Stimulated activated CD8-positive, alpha-beta memory T cell treated with anti-CD3 and anti-CD28 coated beads, Interleukin-4, amount 100 ng/mL, for 1 hour (primary cell): ENCODE measurements at places on chromosomes 2 and 18.

DNA sequence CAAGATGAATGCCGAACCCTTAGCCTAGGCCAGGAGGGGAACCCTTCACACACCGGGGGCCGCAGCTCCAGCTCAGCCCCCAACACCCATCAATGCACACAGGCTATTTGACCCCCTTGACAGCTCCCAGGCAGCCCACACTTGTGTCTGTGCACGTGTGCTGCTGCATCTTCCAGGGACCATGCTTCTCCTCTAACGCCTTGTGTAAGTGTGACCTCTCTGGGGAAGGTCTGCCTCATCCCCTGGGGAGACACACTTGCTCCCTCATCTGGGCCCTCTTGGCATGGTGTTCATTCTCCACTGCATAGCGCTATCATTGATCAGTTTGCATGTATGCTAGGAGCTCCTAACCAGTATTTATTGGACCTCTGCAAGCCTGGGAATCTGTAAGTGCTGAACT lies 120.0 kb upstream of the FHL2 start:
- DNase-seq: no peak

DNA sequence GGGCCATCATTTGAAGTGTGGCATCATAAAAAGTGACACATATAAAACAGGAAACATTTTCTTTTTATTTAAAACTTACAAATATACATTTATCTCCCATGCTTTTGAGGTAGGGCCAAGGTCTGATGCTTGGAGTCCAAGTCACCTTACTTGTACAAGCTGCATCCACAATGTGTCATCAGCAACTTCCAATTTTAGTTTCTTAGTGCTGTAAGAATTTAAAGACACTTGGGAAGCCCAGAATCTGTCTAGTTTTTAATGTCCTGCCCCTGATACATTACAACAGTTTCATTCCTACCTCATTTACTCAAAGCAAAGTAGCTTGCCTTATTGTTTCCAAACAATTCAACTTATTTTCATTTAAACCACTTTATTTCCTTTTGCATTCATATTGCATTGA lies 297.7 kb downstream of the MTX2 start:
- DNase-seq: no peak

GRCh38 chr18:76679259-76679658 lies 143.1 kb upstream of the ZNF236 start:
- no peak for DNase-seq

DNA sequence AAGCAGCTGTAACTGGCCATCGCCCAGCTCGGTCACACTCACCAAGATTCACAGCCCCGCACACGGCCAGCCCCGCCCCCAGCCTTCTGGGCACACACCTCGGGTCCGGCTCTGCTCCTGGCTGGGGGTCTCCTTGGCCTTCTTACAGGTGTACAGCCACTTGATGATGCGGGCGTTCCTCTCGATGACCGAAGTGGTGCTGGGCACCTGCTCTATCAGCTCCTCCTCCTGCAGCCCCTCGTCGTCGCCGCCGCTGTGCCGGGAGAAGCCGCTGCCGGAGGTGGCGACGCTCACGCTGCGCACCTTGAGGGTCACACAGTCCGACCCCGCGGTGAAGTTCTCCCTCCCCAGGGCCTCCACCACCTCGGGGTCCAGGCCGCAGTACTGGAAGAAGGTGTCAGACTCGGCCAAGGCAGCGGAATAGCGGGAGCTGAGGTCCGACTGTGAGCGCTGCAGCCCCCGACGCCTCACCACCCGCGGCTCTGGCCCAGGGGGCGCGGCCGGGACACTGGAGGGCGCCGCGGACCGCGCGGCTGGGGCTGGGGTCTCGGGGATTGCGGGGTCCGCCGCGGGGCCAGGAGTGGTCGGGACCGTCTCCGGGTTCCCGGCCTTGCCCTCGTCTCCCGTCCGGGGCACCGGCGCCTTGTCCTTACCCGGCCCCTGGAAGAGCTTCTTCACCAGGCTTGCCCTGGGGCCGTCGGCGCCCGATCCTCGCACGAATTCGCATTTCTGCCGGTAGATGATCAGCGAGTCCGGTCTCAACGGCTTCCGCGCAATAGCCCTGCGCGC lies 769 bp downstream of the FAM110C start:
- no peak for DNase-seq

GRCh38 chr2:23135481-23136100 lies 249.4 kb upstream of the KLHL29 start:
- DNase-seq: no peak

DNA sequence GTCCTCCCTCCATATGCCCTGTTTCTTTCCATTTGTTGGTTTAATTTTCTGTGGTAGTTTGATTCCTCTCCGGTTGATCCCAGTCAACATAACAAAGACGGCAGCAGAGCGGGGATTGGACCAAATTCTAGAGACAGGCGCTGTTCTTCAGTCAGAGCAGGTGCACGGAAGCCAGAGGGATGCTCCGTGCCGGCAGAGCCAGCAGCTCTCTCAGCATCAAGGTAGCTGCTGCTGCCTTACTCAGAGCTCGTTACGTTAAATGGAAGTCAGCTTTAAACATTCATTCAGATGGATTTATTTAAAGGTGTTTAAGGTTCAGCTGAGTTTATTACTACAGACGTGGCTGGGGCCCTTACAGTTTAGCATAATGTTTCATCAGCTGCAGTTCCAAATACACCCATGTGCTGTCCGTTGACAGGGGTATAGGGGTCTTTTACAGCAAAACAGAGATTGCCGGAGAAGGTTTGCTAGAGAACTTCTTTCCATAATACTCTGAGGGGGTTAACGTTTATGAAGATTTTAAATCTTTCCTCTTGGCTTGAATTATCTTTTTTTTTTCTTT lies 497.2 kb upstream of the PIK3C3 start:
- no peak for DNase-seq

DNA sequence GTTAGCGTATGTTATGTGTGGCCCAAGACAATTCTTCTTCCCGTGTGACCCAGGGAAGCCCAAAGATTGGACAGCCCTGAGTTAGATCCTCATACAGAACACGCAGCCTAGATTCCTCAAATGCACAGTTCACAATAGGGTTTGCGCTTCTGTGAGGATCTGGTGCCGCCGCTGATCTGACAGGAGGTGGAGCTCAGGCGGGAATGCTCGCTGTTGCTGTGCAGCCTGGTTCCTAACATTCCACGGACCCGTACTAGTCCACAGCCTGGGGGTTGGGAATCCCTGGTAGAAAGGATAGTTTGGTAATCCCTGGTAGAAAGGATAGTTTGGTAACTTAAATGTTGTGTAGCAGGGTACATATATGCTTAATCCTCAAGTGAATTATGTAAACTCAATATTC lies 27.0 kb downstream of the MAPRE3 start:
- no peak for DNase-seq

- DNase-seq: no peak
These were observed 94.1 kb upstream of the MC4R start for GRCh38 chr18:60466677-60467076.

- DNase-seq: no peak
These were observed 70.6 kb downstream of the LYPD6 start for GRCh38 chr2:149400997-149401396.

GRCh38 chr2:24209389-24210105 lies 34.7 kb downstream of the FAM228A start:
- DNase-seq: no peak

DNA sequence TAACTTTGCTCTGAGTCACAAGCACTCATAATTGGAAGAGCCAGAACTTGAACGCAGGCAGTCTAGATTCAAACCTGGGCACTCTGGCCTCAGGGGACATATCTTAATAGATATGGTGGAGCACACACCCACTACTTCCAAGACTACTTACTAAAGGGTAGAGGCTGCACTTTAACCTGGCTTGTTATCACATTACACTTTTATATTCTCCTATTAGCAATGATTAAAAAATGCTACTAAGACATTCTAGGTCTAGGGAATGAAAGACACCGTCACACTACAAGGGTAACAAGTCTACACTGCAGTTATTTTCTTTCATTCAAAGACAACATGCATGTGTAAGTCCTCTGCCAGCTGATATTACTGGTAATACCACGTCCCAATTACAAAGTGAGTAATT lies 258.8 kb downstream of the ZNF521 start:
- DNase-seq: no peak

- DNase-seq: no peak
These were observed 104.8 kb downstream of the ST6GAL2 start for GRCh38 chr2:106781196-106781595.

DNA sequence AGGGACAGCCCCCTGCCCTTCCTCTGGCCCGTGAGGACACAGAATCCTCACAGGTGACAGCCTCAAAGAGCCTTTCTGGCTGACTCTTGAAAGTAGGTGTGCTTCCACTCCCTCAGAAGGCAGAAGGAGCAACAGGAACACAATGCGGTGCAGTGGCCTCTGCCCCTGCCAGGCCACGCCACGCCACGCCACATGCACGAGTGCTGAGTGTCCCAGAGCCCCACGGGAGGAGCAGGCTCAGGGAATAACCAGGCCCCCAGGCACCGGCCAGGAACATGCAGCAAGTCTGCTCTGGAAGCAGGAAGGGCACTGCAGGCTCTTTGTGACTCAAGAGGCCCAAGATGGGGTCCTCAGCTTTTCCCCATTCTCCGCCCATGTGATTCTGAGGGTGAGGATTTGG lies 18.1 kb upstream of the CCDC74B start:
- no peak for DNase-seq

- no peak for DNase-seq
These were observed 34.8 kb upstream of the HNMT start for GRCh38 chr2:137929519-137929916.

DNA sequence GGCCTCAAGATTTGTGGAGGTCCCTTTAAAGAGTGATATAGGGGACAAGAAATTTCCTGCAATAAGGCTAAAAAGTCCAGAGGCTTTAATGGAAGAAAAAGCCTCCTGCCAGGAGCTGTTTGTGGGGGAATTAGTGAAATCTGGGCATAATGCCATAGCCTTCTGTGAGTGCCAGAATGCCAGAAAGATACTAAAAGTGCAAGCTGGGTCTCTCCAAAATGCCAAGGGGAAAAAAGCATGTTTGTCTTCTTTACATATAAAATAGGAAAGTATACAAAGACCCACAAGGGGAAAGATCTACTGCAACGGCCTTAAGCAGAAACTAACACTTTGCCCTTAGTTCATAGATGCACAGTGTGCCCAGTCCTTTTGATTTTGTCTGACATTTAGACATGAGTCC lies 647.7 kb upstream of the ZNF804A start:
- DNase-seq: no peak

DNA sequence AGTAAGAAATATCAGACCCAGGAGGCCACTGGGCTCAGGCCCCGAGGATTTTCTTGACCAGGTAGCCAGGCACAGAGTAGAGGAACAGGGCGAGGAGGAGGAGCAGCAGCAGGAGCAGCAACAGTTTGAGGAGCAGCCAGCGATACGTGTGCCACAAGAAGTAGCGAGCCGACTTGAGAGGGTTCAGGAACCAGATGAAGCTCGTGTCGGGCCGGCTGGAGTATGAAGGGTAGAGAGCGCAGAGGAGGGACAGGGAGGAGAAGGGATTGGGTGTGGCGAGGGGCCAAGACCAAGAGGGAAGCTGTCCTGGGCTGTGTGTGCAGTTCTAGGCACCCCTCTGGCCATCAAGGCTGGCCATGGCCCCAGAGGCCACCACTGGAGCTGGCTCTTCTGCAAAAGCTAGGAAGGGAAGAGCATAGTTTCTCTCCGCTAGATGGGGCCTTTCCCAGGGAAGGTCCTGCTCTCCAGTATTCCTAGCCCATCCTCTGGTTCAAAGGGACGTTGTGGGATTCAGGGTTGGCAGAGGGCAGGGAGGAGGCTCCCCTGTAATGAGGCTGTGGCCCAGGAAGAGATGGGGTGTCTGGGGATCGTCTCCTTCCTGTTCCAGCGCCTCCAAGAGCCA lies 17.8 kb downstream of the OTOF start:
- DNase-seq: no peak

DNA sequence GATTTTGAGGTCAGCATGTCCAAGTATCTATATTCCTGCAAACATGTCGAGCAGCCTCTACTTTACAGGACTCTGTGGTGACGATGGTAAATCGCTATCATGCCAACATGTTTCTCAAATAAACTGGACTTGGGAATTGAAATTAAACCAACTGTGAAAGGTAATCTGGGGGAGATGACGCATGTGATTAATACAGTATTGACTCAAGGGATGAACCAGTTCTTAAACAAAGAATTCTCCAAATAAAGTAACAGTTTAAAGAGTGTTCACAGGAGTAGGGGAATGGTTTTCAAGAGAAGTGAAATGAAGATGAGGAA lies 54.3 kb downstream of the THUMPD2 start:
- DNase-seq: no peak

- no peak for DNase-seq
These were observed 29.3 kb upstream of the CREG2 start for GRCh38 chr2:101416609-101417008.

- DNase-seq: no peak
These were observed 2797.2 kb upstream of the TEKT4 start for GRCh38 chr2:92073815-92074548.

GRCh38 chr18:39958876-39959275 lies 1996.2 kb upstream of the PIK3C3 start:
- DNase-seq: no peak

GRCh38 chr2:84850471-84850870 lies 30.4 kb downstream of the TRABD2A start:
- no peak for DNase-seq

DNA sequence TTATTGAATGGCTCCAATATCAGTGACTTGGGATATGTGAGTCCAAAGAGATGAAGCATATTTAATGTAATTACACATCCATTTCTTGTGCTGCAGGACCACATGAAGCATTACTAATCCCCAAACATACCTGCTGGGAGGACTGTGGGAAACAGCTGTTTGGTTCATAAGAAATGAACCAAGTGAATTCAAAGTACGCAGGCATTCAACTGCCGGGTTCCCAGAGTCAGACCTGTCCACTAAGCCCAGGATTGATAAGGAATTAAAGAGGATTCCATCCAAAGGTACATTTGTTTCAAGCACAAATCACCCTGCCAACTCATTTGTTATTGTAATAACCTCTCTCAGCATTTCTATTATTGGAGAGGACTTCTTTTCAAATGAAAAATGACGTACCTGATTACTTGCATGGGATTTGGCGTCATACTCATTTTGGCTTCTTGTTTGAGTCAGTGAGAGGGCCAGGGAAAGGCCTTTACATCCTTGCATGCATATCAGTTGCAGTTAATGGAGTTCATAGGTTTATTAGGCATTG lies 230.7 kb downstream of the TXNL1 start:
- no peak for DNase-seq

GRCh38 chr2:123015186-123015585 lies 1009.9 kb upstream of the CNTNAP5 start:
- DNase-seq: no peak

GRCh38 chr2:224904381-224904780 lies 137.9 kb downstream of the DOCK10 start:
- DNase-seq: no peak

DNA sequence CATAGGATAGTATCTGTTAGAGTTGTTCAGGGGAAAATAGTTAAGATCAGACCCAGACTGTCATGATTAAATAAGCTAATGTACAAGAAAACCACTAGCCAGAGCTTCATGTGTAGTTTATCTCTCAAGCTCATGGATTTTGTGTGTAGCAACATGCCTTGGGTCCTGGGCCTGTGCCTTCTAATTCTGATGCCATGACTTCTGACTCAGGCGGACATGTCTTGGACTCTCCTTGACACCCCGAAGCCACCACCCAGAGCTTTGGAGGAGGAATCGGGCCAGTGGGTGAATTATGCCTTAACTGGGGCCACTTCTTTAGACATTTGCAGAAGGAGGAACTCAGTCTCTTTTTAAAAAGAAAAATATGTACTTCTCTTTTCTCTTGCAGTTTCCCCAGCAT lies 68.7 kb downstream of the NPAS2 start:
- no peak for DNase-seq

GRCh38 chr2:30237239-30237965 lies 6.1 kb downstream of the LBH start:
- no peak for DNase-seq

GRCh38 chr2:95099910-95100309 lies 21.7 kb downstream of the MRPS5 start:
- no peak for DNase-seq
